Fibroblast of skin of left biceps (primary cell): ENCODE measurements at places on chromosomes 2 and 18.
A peak's percentile ranks its signal among the peaks of the same experiment; 100 is the strongest.

DNA sequence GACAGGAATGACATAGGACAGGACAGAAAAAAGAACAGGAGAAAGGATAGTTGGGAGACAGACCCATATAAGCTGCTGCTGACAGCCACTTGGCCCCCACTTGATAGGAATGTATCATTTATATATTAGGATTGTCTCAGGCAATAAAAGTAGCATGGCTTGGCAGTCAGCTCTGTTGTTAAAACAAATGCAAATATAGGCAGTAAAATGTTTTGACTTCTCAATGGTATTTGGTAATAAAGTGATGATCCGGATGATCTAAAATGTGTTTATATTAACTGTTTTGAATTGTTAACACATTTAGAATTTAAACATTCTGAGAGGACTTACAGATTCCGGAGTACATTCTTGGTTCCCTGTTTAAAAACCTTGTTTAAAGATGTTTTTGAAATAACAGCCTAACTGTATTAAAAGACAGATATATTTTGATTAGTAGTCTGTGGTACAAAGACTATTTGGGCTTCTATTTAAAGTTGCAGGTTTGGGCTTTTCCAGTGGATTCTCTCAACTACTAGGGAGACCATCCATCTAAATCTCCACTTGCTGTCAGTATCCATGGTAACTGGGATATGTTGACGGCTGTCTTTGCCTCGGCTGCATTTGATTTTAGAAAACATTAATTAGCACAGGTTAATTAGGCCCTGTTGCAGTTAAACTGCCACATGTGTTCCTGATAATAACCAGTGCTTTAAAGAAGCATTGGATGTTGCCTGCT lies 147.6 kb downstream of the ESCO1 start:
- DNase-seq, result peak; percentile 24

DNA sequence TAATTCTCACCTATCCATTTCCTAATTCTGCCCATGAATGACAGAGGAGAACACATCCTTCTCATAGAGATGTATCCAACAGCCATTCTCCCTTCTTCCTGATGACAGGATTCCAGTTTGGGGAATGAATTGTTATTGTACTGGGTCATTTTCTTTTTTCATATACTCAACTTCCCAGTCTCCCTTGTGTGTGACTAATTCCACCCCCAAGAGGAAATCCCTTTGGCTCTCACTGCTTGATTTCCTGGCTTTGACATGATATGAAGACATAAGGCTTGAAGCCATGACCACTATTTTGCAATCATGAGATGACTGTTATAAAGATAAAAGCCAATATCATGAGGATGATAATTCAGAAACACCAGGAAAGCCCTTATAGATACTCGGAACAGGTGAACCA lies 384.7 kb upstream of the ACVR2A start:
- peak; percentile 4 for DNase-seq

GRCh38 chr2:61736953-61737352 lies 116.9 kb downstream of the FAM161A start:
- no peak for DNase-seq

DNA sequence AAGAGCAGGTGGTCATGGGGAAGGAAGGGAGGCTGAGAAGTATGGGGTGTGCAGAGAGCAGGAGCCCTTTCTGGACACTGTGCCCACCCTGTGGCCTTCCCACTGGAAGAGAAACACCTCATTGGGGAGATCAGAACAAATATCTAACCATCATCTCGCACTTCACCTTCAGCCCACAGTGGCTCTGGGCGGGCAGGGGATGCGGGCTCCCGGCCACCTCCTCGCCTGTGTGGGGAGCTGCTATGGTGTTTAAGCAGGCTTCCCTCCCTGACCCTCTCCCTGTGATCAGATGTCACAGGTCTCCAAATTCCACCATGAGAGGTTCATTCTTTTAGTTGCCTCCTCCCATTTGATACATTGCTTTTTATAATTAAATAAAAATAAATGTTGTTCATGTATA lies 5.0 kb downstream of the FBLN7 start:
- no peak for DNase-seq

DNA sequence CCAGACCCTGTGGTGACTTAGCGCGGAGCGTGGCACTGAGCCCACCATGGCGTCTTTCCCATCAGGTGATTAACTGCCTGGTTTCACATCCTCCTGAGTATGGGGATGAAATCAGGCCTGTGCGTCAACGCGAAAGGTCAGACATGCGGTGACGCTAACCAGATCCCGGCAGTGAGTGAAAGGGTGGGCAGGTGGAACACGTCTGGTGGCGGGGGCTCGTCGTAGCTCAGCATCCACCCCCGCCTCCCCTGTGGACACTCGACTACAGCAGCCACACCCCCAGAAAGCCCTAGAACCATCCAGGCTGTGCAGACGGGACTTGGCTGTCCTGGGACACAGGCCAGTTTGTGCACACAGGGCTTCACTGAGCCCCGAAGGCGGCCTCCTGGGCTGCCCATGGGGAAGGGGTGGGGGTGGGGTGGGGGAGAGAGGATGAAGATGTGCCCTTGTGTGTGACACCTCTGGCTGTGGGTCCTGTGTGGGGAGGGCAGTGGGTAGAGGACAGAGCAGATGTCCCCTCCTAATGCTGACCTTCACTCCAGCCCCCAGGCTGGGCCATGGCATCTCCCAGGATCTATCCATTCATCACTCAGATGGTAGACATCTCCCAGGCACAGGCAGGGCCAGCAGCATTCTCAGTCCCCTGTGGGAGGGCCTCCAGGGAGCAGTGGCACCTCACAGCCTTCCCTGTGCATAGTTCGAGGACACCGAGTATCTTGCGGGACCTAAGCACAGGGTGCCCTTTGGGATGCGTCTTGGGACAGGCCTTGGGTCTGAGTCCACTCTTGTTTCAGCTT lies 27.5 kb downstream of the RAMP1 start:
- DNase-seq, result no peak
